Stimulated activated CD8-positive, alpha-beta memory T cell treated with anti-CD3 and anti-CD28 coated beads, Interleukin-7, amount 100 ng/mL, for 1 hour (primary cell): ENCODE measurements at places on chromosomes 4 and X.

- DNase-seq = no peak
These were observed 91.7 kb upstream of the PHOX2B start for GRCh38 chr4:41839916-41840854.

DNA sequence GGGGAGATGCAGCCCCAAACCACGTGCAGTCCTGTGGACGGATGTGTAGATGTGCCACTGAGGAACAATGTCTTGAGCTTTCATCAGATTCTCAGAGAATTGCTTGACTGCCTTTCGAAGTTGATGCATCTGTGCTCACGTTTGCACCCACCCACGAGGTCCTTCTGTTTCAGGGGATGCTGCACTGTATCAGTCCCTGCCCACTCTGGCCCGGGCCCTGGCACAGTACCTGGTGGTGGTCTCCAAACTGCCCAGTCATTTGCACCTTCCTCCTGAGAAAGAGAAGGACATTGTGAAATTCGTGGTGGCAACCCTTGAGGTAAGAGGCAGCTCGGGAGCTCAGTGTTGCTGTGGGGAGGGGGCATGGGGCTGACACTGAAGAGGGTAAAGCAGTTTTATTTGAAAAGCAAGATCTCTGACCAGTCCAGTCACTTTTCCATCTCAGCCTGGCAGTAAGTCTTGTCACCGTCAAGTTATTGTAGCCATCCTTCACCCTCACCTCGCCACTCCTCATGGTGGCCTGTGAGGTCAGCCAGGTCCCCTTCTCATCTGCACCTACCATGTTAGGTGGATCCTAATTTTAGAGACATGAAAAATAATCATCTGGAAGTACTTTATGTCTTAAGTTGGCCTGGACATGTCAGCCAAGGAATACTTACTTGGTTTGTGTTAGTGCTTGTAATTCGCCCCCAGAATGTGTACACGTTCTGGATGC, 36.4 kb upstream of the MSANTD1 start:
- DNase-seq = no peak

DNA sequence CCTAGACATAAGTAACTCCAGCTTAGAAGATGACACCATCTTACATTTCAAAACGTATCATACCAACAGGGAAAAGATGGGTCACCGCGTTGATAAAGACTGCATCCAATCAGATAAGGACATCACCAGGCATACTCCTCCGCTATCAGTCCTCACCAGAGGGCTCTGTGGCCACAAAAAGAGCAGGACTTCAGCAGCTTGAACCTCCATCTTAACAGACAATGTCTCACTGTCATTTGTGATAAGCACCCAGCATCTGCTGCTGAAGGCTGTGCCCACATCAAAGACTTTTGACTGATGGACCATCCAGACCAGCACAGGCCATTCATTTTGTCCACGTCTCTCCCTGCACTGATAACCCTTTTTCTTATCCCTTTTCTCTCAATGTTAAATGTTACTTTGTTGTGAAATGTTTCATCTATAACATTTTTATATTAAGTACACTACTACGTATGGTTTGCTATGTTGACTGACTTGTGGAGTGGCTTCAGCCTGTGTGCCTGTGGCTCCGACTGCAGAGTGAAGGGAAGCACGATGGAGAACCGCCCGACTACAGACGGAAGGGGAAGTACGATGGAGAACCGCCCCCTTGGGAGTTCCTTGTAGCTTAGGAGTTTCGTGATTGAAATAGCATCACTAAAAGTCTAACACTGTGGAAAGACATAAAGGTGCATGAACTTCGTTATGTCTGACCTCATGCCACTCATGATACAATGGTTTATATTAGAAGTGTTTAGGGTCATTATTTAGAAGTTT, 595.4 kb upstream of the AGA start:
- DNase-seq = no peak

- no peak for DNase-seq
These were observed 194.4 kb downstream of the CBR4 start for GRCh38 chr4:168815379-168816345.

GRCh38 chrX:31353095-31353494, 281.3 kb upstream of the FTHL17 start:
- no peak for DNase-seq

DNA sequence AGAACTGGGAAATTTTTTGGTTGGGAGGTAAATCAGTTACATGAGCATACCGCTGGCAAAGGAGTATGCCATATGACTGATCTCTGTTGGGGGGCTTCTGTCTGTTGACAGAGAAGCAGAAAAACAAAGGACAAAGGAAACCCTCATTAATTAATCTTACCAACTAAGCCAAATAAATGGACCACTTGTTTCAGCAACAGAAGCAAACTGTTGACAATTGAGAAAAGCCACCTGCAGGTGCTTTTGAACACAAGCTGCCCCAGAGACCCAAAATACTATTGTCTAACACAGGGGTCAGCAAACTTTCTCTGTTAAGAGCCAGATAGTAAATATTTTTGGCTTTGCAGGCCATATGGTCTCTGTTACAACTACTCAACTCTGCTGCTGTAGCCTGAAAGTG, 7.0 kb upstream of the FRYL start:
- no peak for DNase-seq

- DNase-seq = no peak
These were observed 79.6 kb downstream of the CCKAR start for GRCh38 chr4:26410385-26411293.

DNA sequence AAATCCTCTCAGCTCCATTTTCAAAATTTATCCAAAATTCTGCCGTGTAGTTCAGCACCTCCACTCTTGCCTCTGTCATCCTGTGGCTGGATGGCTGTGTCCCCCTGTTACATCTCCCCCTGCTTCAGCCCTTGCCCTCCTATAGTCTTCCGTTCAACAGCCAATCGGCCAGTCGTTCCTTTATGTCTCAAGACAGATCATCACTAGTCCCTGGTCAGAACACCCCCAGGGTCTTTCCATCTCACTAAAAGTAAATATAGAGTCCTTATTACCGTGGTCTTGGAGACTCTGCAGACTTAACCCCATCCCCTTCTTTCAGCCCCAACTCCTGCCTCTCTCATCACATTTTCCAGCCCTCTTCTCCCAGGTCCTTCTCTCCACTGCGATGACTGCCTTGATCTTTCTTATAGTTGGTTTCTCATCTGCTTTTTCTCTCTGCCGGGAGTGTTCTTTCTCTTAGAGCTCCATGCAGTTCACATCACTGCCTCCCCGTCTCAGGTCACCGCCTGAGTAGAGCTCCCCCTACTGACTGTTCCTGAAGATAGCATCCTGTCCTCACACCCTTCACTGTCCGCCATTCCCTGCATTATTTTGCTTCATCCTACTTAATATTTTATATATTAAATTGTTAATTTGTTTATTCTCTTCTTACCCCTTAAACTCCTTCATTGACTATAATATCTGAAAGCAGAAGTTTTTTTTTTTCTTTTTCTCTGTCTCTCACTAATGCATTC, 736.9 kb upstream of the MAGEB2 start:
- no peak for DNase-seq
